Muscle of arm (tissue), 14 donors: ENCODE measurements at places on chromosomes 11 and 22. TPM values are rescaled to one million over a fixed set of nuclear protein-coding genes. Genes with fewer than 3 reads are reported as not detected.

The PDGFB gene
- 17.9 TPM for polyA plus RNA-seq

The RIMBP3C gene
- not detected for polyA plus RNA-seq

The OR51V1 gene
- not detected for polyA plus RNA-seq

The IL17RA gene
- polyA plus RNA-seq, result 4.6 TPM

The ANKRD49 gene
- 12.7 TPM for polyA plus RNA-seq

The PPP1R14B gene
- 218 TPM for polyA plus RNA-seq
